IMR-90 (cell line): ENCODE measurements at places on chromosomes 11 and 22.

GRCh38 chr11:118007040-118007439 lies 20.8 kb downstream of the IL10RA start:
- no peak for DNase-seq

GRCh38 chr11:64101461-64101860 lies 64.5 kb downstream of the MACROD1 start:
- DNase-seq = no peak

DNA sequence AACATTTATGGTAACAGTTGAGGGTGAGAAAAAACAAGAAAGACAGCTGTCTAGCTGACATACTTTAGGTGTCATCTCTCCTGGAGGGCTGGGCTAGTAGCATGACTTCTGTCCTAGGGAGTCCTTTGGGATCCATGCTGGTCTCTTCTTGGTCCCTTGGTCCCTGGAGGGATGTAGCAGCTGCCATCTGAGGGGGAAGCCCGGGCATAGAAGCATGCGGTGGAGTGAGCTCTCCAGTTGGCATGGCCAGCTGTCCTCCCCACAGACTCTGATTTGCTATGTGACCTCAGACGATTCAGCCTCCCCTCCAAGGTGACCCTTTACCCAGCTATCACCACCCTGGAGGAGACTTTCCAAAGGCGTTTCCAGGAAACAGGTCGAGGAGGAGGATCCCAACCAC lies 28.7 kb downstream of the POU2F3 start:
- DNase-seq = no peak

DNA sequence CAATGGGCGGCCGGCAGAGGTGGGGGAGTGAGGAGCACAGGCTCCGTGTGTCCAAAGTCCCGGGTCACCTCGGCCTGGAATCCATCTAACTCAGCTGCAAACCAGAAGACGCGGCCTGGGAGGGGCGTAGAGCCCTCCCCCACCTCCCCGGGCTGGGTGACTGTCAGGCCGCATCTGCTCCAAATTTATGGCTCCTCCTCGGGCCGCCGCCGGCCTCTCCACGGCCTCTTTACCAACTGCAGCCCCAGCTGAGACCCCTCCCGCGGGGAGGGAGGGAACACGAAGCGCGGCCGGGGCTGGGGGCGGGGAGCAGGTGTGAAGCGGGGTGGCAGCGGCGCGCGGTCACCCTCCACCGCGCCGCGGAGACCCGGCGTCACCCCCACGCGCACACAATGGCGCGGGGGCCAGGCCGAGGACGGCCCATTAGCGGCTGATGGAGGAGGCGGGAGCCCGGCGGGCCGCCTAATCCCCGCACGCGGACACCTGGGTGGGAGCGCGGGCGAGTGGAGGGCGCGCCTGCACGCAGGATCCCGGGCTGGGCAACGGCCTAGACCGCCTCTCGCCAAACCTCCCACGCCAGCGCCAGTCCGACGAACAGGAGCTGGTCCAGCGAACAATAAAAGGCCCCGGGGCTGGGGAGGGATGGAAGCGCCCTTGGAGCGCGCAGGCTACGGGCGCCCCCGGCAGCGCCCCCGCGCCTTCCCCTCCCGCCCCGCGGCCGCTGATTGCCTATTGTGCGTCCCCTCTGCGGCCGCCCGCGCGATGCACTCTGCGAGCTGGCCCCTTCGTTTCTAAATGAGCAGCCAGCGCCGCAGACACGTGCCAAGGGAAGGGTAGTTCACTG lies 25.9 kb upstream of the ROBO3 start:
- DNase-seq = no peak

DNA sequence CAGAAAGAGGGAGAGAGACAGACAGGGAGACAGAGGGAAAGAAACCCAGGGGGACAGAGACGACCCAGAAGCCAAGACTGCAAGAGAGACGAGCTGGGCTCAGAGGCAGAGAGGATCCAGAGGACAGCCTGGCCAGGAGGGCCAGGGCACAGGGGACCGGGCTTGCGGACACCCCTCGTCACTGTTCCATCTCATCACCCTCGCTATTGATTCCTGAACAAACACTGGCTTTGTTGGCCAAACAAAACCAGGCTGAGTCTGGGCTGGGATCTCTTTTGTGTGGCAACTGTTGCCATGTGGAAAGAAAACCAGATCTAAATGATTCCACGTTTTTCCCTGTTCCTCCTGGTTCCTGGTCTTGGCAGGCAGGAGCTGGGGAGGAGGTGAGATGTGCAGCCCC lies 339.4 kb downstream of the MN1 start:
- DNase-seq = no peak

GRCh38 chr11:44467413-44467812 lies 98.0 kb upstream of the CD82 start:
- no peak for DNase-seq

DNA sequence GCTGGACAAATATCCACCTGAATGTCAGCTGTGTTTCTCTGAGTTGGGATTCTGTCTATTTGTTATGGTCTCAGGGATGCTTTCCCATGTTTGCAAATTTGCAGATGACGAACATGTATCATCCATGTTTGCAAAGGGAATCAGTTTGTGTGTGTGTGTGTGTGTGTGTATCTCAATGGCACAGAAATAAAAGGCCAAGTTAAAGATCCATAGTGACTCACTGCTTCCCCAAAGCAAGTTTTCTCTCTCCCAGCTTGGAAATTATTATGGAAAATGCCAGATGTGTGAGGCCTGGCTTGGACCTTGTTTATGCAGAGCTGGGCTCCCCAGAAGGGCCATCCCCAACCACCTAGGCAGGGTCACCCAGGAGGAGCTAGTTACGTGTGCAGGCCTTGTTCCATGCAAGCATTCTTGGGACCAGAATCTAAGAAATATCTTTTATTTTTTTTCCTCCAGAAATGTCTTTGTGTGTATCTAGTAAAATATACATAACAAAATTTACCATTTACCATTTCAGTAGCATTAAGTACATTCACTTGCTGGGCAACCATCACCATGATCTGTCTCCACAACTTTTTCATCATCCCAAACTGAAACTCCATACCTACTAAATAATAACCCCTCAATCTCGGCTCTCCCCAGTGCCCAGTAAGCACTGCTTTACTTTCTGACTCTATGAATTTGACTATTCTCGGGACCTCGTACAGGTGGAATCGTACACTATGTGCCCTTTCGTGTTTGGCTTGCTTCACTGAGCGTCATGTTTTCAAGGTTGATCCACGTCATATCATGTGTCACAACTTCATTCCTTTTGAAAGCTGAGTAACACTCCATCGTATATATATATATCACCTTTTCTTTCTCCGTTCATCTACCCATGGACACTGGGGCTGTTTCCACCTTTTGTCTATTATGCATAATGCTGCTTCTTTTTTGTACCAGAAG lies 56.6 kb upstream of the WNT7B start:
- DNase-seq = peak; percentile 72

- DNase-seq = no peak
Observed at GRCh38 chr22:47205554-47205953, 443.1 kb downstream of the TBC1D22A start.

DNA sequence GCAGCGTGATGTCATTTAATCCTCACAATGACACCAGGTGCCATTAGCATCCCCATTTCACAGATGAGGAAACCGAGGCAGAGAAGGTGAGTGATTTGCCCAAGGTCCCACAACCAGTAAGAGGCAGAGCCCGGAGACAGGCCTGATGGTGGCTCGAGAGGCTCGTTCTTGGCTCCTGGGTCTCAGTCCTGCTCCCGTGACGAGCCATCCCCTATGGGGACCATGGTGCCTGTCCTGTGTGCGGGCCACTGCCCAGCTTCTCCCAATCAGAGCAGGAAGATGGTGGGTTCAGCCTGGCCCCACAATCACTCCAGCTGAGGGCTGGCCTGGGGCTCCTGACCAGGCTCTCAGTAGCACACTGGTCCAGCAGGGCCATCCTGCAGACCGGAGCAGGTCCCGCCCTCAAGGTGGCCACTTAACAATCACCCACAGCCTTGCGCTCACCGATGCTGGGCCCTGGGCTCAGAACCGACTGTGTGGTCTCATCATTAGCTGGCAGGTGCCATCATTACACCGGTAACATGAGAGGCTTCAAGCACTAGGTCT lies 3.6 kb downstream of the ALDH3B1 start:
- no peak for DNase-seq

DNA sequence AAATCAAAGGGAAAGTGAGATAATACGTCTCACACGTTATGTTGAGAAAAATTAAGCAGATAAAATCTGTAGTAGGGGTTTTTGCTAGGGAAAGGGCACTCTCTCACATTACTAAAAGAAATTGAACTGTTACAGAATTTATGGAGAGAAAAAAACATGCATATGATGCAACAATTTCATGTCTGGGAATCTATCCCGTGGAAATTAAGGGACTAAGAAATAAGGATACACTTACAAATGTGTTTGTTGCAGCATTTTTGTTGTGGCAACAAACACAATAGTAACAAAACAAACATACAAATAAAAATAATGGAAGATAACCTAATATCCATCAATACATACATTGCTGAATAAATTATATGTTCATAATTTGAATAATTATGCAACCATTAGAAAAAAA lies 96.3 kb upstream of the ZBED5 start:
- DNase-seq = no peak

DNA sequence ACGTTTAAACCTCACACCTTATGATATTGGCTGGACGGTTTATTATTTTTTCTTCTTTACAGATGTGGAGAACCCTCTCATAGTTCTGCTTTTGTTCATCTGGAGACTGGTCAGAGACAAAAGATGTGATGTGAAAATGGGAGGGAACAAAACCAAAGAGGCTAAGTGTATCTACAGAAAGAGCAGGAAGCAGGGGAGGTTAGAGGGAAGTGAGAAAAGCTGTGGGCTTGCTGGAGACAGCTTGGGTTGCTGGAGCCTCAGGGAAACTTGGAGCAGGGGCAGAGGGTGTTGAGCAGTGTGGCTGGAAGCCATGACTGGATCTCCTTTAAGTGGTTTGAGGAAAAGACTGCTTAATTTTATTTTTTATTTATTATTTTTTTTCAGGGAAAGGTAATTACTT lies 79.0 kb upstream of the SNX19 start:
- no peak for DNase-seq

DNA sequence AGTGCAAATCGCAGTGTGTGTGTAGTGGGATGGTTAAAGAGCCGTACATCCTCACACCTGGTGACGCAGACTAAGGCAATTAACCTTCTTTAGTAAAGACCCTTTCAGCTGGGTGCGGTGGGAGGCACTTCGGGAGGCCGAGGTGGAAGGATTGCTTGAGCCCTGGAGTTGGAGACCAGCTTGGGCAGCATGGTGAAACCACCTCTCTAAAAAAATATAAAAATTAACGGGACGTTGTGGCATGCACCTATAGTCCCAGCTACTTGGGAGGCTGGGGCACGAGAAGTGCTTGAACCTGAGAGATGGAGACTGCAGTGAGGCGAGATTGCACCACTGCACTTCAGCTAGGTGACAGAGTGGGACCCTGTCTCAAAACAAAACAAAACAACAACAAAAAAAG lies 31.5 kb downstream of the ZBTB16 start:
- DNase-seq = no peak
